ENCODE measurements at places on chromosomes 12 and 14. TPM values are rescaled to one million over a fixed set of nuclear protein-coding genes. Genes with fewer than 3 reads are reported as not detected.

The CLMN gene
- 0.23 TPM for total RNA-seq

The MYL6 gene
- total RNA-seq = 3,250 TPM

The KRT6C gene
- total RNA-seq = not detected

The GRIN2B gene
- total RNA-seq = under 0.01 TPM

The B3GNT4 gene
- total RNA-seq = not detected

The CACNB3 gene
- total RNA-seq = 6.0 TPM

The STAC3 gene
- total RNA-seq = 0.08 TPM

The ANO4 gene
- 0.08 TPM for total RNA-seq

The LRRK2 gene
- total RNA-seq = 9.2 TPM

The PSMB5 gene
- 210 TPM for total RNA-seq

The RND1 gene
- 5.6 TPM for total RNA-seq
